ENCODE measurements at places on chromosomes 7 and 10.

GRCh38 chr7:18469316-18469715 is 26.2 kb upstream of the HDAC9 start:
- no peak for DNase-seq

- no peak for DNase-seq
Observed at GRCh38 chr10:25502453-25502852, 327.7 kb downstream of the GPR158 start.

DNA sequence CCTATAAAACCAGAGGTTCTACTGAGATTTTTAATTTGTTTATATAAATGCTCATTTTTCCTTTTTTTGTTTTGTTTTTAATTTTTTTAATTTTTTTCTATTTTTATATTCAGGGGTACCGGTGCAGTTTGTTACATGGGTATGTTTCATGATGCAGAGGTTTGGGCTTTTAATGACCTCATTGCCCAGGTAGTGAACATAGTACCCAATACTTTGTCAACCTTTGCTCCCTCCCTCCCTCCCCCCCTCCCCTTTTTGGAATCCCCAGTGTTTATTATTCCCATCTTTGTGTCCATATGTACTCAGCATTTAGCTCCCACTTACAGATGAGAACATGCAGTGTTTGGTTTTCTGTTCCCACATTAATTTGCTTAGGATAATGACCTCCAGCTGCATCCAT is 94.4 kb upstream of the NEBL start:
- DNase-seq: no peak

GRCh38 chr7:152103066-152103465 is 77.6 kb downstream of the GALNT11 start:
- DNase-seq: no peak

- DNase-seq: peak; percentile 54
Observed at GRCh38 chr7:43925984-43926797, at the start of gene UBE2D4. Gene UBE2D4 (plus strand): TSS chr7:43926436. CDS start chr7:43926533, 97 bp downstream.
